ENCODE measurements at places on chromosomes 6 and 20.

DNA sequence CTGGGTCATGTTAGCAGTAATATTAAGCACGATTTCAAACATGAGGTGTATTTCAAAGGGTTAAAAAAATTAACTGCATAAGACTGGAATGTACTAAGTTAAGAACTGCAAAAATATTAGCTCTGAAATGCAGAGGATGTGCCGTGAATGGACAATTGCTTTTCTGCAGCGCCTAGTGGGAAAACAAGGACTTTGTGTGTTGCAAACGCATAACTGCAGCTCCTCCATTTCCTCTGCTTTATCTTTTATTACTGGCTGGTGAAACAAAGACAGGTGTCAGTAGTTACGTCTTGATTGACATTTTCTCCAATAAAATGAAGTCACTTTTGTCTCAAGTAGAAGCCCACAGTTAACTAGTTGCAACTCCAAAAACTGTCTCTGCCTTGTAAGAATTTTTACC lies 1.7 kb downstream of the PDE7B start:
- no peak for DNase-seq

- no peak for DNase-seq
Measured at GRCh38 chr20:44224637-44225036, 14.1 kb upstream of the OSER1 start.

DNA sequence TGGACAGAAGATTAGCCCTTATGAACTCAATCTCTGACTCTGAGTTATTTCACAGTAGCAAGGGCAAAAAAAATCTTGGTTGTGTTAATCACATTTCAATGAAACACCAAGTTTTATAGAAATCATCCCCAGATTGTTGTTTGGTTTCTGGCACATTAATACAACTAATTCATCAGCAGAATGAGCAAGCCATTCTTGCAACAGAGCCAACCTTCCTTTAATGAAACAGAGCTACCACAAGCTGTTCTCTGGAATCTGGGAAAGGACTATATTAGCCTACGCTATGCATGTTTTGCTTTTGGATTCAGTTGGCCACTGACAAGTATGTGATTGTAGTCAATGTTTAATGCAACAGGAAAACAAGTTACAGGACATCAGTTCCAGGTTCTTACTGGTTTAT lies 13.8 kb upstream of the POPDC3 start:
- DNase-seq = peak; percentile 75

GRCh38 chr20:671252-672030 lies 4.2 kb downstream of the SCRT2 start:
- DNase-seq = no peak

DNA sequence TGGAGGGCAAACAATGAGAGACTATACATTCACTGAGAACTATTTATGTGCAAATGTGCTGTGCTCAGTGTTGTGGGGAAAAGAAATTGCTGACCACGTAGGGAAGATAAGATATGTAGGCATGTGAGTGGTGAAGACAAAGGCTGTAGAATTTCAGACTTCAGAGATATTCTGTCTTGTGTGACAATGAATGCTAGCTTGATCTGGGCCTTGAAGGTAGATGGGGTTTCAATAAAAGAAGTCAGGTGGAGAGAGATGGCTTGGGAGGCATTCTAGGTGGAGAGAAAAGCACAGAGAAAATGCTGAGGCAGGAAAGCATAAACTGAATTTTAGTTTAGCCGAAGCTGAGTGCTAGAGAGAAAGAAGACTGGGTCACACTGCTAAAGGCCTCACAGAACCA lies 56.8 kb upstream of the EEF1A1 start:
- no peak for DNase-seq

DNA sequence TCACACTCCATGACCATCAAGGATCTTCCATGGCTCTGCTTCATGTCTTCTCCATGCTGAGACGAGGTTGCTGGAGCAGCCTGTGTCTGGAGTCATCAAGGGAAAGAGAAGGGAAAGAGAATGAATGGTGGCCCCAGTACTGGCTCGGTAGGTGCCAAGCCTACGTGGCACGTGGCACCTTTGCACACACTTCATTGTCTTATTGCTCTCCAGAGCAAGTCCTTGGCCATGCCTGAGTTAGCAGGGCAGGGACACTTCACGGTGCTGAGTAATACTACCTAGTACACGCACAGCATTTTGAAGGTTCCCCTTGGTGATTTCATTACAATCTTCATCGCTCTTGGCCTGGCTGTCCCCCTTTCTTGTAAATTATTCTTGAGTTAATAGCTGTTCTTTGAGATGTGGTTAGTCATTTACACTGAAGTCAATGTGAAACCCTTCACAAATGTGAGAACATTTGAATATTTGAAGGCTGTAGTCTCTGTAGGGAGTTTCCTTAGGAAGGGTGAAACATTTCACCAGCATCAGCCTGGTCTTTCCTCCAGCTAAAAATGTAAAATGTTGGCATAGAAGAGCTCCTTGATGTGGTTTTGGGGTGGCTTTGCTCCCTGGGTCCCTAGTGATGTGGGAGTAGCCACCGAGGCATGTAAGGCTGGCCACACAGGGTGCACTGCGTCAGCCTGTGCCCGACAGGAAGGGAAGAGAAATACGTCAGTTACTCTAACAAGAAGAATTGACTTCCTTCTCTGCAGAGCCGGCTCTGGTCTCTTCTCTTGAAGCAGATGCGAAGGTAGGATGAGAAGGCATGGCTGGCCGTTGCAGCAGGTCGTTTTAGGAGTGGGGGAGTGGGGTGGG lies at the start of gene SYTL3:
Gene SYTL3, plus strand, starts transcription at position 766 of the 855 bp plus-strand sequence. CDS start 13,215 bp downstream, outside the sequence.
- DNase-seq = peak; percentile 63

- no peak for DNase-seq
Measured at GRCh38 chr6:894274-894673, 201.3 kb upstream of the EXOC2 start.

DNA sequence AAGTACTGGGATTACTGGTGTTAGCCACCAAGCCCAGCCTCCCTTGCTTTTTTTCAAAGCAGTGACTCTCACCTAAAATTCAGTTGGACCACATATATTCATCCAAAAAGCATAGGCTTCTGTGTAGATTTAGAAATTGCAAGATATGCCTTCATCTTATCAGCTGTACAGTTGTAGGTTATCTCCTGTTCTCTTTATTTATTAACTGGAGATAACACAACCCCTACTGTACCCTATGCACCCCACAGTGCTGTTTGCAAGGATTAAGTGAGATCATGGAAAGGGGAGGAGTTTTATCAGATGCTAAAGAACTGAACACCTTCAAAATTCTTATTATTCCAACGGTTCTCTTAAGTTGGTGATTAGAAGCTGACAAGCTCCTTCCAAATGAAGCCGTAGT lies 164.4 kb upstream of the JARID2 start:
- DNase-seq = no peak

DNA sequence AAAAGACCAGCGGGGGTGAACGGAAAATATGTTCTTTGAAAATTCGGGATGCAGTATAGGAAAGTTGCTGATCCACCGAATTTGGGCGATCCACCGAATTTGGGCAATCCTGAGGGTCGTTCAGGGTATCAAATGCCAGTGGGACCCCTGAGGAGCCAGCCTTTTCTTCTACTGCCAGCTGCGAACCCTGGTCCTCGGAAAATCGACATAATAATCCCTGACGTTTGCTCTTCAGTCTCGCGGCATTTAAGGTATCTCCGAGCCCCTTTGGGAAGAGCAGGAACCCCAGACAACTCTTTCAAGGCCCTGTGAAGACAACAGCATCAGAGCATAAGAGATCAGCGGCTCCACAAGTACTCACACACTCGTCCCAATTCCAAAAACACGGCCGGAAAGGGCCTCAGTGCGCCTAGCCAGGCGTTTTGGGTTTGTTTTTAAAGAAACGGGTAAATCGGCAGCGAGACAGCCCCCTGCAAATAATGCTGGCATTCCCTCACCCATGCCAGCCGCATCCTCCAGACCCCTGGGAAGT lies 1.0 kb downstream of the SIM1 start:
- DNase-seq = no peak

- DNase-seq = no peak
Measured at GRCh38 chr6:31741815-31742214, 2.0 kb downstream of the MSH5 start.

GRCh38 chr6:12280902-12281301 lies 9.3 kb upstream of the EDN1 start:
- DNase-seq = no peak

GRCh38 chr6:21781128-21781527 lies 187.6 kb downstream of the SOX4 start:
- DNase-seq = no peak

GRCh38 chr20:62452475-62453095 lies 23.2 kb downstream of the GATA5 start:
- no peak for DNase-seq

GRCh38 chr20:47765691-47766594 lies 19.3 kb downstream of the SULF2 start:
- DNase-seq = no peak

- no peak for DNase-seq
Measured at GRCh38 chr6:56329271-56330050, 82.1 kb upstream of the COL21A1 start.

GRCh38 chr6:137490961-137491360 lies 3.2 kb downstream of the OLIG3 start:
- no peak for DNase-seq

GRCh38 chr20:60470366-60470765 lies 512.1 kb downstream of the CDH26 start:
- no peak for DNase-seq

GRCh38 chr6:19824058-19824807 lies 12.9 kb upstream of the ID4 start:
- peak; percentile 19 for DNase-seq
